ENCODE measurements at places on chromosomes 4 and X. TPM values are rescaled to one million over a fixed set of nuclear protein-coding genes. Genes with fewer than 3 reads are reported as not detected.

SORCS2 gene
- total RNA-seq: 8.1 TPM

MND1 gene
- total RNA-seq: 7.5 TPM

AMOT gene
- 18.8 TPM for total RNA-seq

GCNA gene
- total RNA-seq: 5.3 TPM

SYTL4 gene
- total RNA-seq: 1.3 TPM

EREG gene
- not detected for total RNA-seq

F9 gene
- total RNA-seq: not detected

IL2 gene
- not detected for total RNA-seq

ODAM gene
- not detected for total RNA-seq

PDZD4 gene
- 151 TPM for total RNA-seq

BMPR1B gene
- 8.5 TPM for total RNA-seq

SERPINA7 gene
- not detected for total RNA-seq

ANXA10 gene
- not detected for total RNA-seq

UGT2B17 gene
- total RNA-seq: not detected

ADGRL3 gene
- 301 TPM for total RNA-seq

GAGE1 gene
- not detected for total RNA-seq

GPR119 gene
- total RNA-seq: not detected

ADRA2C gene
- total RNA-seq: 2.2 TPM

PSAPL1 gene
- total RNA-seq: not detected

DGKK gene
- 0.63 TPM for total RNA-seq

NELFA gene
- 31.3 TPM for total RNA-seq

MAPK10 gene
- total RNA-seq: 377 TPM

HSPA4L gene
- 15.7 TPM for total RNA-seq

ETDC gene
- total RNA-seq: not detected

DGAT2L6 gene
- total RNA-seq: not detected

UCP1 gene
- total RNA-seq: not detected

DAPP1 gene
- total RNA-seq: 0.31 TPM

FRMD7 gene
- not detected for total RNA-seq

Data from parietal lobe (tissue), 2 donors.